ENCODE measurements at places on chromosomes 1 and 21.

GRCh38 chr1:110083866-110084226, 13.4 kb upstream of the ALX3 start:
- no peak for DNase-seq

DNA sequence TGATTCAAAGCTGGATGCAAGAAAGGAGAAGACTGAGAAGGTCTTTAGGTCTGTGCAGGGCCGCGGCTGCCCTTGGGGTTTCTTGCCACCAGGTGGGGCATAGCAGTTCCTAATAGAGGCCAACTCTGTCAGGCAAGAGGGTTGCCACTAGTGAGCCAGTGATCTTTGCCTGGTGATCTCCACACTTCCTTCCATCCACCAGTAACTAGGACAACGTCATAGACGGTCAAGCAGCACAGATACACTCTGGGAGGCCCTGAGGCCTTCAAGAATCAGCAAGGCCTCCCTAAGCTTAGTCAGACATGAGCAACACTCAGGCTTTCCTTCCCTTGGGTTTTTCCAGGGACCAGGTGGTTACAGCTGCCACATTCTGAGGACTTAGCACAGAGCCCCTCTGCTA, 32.9 kb upstream of the ATP2B4 start:
- DNase-seq = peak; percentile 24

DNA sequence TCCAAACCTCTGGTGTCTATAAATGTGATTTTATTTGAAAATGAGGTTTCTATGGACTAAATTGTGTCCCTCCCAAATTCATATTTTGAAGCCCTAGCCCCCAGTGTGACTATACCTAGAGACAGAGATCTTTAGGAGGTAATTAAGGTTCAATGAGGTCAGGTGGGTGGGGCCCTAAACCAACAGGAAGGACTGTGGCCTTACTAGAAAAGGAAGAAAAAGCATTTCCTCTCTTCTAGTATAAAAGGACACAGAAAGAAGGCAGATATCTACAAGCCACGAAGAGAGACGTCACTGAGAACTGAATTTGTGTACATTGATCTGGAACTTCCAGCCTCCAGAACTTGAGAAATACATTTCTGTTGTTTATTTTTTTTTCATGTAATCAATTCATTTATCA, 123.1 kb upstream of the RUNX1 start:
- no peak for DNase-seq

GRCh38 chr1:43563876-43564539, 33.3 kb downstream of the PTPRF start:
- no peak for DNase-seq

DNA sequence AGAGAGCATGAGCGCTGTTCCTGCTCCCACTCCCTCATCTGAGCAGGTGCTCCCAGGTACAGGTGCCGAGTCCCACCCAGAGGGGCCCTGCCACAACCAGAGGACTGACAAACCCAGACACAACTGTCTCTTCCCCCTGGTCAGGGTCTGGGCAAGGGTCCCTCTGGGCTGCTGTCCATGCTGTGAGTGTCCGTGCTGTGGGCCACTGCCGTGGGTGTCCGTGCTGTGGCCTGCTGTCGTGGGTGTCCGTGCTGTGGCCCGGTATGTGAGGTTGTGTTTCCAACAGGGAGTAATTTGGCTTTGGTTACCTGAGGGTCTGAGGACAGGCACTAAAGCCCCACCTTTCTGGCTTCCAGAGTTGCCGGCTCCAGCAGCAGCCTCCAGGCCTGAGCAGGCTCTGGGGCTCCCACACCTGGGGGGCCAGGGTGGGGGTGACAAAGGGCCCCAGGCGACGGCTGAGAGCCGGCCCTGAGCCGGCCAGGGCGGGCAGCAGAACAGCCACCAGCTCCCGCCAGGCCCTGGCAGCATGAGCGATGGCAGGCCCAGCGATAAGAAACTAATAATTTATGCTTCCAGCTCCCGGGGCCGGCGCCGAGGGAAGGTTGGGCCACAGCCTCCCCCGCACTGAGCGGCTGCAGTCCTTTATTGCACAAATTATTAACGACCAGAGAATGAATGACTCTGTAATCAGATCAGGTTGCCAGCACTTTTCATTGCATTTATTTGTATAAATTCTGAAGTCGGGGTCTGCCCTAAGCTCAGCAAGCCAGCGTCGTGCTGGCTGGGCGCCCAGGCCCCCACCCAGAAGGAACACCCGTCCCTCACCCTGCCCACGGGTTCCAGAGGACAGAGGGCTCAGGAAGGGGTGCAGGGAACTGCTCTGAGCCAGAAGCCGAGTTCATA, 7.3 kb upstream of the SAMD11 start:
- DNase-seq = no peak

- no peak for DNase-seq
Measured at GRCh38 chr1:10108134-10108663, 75.4 kb downstream of the UBE4B start.

DNA sequence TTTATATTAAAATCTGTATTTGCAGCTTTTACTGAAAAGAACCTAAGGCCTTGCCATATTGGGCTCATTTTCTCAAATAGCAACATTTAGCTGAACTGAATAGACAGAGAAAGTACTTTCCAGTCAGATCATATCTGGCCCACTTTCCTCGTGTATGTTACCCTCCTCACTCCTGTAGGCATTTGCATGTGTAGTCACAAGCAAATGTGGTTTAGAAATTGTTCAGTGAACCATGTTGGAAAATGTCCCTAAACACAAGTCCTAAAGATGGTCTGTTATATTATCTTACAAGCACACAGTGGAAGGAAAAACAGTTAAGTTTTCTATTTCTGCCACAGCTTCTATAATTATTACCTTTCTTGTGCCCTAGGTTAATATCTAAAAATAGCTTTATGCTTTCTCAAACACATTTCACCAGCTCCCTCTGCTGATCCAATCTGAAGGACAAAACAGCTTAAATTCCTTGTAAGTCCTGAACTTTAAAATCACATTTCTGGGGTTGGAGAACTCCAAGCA, 606 bp upstream of the FMO4 start:
- no peak for DNase-seq

DNA sequence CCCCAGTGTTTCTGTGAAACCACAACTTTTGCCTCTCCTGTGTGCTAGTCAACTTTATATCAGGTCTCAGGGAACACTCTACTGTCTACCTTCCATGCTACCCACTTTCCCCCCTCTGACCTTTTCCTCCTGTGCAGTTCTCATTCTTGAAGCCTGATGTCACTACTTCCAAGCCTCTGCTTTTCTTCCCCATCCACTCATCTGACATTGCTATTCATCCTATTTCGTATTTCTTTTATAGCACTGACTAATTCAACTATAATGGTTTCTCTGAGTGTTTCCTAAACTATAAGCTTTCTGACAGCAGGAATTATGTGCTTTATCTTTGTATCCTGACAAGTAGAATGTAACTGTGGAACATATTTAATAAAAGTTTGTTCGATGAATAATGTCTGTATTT, 18.2 kb upstream of the DPH5 start:
- no peak for DNase-seq

DNA sequence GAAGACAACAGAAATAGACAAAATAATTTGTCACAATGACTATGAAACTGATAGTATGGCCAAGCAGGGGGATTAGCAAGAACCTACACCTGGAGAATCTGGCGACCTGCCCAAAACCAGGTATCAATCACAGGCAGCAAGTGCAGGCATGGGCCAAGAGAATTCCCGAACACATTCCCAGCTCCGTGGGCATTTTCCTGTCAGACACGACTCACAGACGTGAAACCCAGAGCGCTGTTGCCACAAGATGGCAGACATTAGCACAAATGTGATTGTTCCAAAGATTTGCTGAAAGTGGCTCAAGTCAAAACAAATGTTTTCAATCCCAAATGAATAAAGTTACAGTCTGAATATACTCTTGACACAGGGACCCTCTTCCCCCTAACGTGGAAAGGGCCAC, 36.8 kb downstream of the HLCS start:
- DNase-seq = no peak

- DNase-seq = no peak
Measured at GRCh38 chr1:50853325-50853724, 106.7 kb downstream of the FAF1 start.

DNA sequence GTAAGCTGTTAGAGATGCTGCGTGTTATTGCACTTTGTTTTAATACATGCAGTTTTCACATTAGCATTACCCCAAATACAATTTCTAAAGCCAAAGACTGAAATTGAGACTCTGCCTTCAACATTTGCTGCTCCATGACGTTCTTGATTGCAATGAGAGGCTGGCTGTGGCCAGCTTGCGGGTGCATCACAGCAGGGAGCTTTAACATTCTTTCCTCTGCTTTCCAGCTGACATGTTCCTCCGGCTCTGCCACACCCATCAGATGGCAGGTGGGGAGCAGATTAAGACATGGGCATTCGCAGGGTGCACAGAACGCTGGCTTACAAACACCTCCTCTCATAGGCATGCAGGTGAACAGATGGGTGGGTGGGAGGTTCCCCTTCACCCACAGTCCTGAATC, 314.1 kb downstream of the DISC1 start:
- DNase-seq = no peak
